ENCODE measurements at places on chromosomes 11 and 22. TPM values are rescaled to one million over a fixed set of nuclear protein-coding genes. Genes with fewer than 3 reads are reported as not detected.

GRCh38 chr11:112345166-112345565, 84.5 kb upstream of the PLET1 start:
- DNase-seq = no peak

GRCh38 chr22:20101638-20102037, 14.3 kb upstream of the RANBP1 start:
- DNase-seq = no peak

GRCh38 chr22:28120691-28121592, 201.9 kb upstream of the PITPNB start:
- DNase-seq = no peak

Gene KRTAP5-11
- total RNA-seq = not detected

DNA sequence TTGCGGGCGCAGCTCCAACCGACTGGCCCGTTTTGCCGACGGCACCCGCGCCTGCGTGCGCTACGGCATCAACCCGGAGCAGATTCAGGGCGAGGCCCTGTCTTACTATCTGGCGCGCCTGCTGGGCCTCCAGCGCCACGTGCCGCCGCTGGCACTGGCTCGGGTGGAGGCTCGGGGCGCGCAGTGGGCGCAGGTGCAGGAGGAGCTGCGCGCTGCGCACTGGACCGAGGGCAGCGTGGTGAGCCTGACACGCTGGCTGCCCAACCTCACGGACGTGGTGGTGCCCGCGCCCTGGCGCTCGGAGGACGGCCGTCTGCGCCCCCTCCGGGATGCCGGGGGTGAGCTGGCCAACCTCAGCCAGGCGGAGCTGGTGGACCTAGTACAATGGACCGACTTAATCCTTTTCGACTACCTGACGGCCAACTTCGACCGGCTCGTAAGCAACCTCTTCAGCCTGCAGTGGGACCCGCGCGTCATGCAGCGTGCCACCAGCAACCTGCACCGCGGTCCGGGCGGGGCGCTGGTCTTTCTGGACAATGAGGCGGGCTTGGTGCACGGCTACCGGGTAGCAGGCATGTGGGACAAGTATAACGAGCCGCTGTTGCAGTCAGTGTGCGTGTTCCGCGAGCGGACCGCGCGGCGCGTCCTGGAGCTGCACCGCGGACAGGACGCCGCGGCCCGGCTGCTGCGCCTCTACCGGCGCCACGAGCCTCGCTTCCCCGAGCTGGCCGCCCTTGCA, 1.0 kb downstream of the FJX1 start:
- peak; percentile 32 for DNase-seq

- DNase-seq = no peak
Observed at GRCh38 chr11:125583496-125583895, 9.2 kb upstream of the STT3A start.

DNA sequence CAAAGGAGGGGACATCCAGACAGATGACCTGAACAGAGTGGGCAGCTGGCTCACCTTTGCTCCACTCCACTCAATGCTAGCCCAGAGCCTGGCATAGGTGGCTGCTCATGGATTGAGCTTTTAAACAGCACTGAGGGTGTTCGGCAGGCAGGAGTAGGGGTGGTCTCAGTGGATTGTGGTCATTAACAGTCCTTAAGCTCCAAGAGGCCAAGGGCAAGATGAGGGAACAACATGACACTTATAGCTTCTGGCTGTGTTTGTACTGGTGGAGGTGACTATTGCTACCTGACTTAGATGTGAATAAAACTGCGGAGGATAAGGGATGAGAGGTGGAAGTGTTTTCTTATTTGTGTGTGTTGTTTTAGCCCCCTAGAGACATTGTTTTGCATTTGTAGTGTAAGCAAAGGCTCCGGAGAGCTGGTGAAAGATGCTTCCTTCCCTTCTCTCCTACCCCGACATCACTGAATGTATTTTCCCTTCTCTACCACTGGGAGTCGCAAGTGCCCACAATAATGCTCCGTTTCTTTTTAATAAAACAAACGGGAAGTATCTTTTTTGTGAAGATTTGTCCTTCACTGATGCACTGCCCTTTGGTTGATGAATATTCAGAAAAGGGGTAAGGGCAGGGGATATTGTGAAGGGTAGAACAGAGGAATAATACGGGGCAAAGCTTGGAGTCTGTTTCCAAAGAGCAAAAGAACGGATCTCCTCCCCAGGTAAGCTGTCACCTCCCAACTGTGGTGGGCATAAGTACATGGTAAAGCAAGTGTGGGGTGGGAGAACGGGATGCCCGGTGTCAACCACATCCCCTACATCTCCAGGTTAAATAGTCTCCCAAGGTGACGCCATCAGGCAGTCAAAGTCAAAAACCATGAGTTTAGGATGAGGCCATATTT, 27.5 kb upstream of the MTNR1B start:
- peak; percentile 43 for DNase-seq

DNA sequence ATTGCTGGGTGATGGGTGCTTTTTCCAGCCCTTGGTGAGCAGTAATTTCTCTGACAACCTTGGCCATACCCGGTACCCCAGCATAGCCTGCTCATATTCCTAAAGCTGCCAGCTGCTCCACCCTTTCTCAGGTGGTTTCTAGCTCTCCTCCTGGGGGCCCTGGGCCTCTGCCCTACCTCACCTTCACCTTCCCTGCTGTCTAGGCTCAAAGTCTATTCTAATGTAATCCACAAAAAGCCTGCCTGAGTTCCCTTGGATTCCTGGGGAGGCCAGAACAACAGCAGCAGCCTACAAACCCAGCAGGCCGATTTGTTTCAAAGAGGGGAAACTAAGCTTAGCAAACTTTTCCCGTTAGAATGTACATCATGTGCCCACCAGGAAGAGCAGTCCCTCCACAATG, 117.6 kb downstream of the DSCAML1 start:
- DNase-seq = no peak

DNA sequence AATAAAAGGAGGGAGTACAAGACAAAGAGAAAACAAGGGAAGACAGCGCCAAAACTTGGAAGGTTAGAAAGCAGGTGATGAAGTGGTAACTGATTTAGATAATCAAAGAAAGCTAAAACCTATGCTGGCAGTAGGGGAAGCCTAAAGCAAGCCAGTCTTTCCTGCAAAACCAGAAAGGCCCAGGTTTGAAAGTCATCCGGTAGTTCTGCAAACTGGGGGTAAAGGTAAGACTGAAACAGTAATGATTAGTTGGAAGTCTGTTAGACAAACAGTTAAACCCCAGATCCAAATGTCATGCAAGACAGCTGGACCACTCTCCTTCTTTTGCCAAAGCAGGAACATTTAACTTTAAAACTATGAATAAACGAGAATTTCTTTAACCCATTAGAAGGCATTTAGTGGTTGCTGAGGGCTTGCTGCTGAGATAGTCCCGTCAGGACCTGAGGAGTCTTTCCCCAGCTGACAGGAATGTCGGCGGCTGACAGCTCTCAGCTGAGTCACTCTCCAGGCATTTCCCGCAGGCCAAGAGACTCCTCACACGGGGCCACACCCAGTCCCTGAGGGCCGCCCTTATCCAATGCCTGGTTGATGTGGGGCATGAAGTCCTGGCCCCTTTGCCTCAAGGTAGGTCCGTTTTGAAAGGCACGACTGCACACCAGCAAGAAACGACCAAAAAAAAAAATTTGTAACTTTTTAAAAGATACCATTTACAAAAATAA, 36.3 kb upstream of the CFAP300 start:
- DNase-seq = no peak

- DNase-seq = no peak
Observed at GRCh38 chr11:29351301-29351873, 665.4 kb downstream of the KCNA4 start.

Gene ATP5MG
- total RNA-seq = 76.2 TPM
